ENCODE measurements at places on chromosomes 12 and 14.

GRCh38 chr12:45727980-45728629 is 1.4 kb upstream of the ARID2 start:
- DNase-seq, result no peak

GRCh38 chr12:51954561-51955361 is 3.3 kb downstream of the ACVR1B start:
- no peak for DNase-seq

- DNase-seq, result no peak
Observed at GRCh38 chr12:125340791-125341190, 275.6 kb downstream of the AACS start.

- no peak for DNase-seq
Observed at GRCh38 chr12:632102-632696, 31.0 kb downstream of the NINJ2 start.

- DNase-seq, result no peak
Observed at GRCh38 chr12:112892856-112893255, 13.9 kb upstream of the OAS1 start.

GRCh38 chr14:101961011-101961721 is 3.2 kb upstream of the DYNC1H1 start:
- no peak for DNase-seq

GRCh38 chr12:77001276-77001675 is 64.1 kb downstream of the E2F7 start:
- DNase-seq, result no peak

DNA sequence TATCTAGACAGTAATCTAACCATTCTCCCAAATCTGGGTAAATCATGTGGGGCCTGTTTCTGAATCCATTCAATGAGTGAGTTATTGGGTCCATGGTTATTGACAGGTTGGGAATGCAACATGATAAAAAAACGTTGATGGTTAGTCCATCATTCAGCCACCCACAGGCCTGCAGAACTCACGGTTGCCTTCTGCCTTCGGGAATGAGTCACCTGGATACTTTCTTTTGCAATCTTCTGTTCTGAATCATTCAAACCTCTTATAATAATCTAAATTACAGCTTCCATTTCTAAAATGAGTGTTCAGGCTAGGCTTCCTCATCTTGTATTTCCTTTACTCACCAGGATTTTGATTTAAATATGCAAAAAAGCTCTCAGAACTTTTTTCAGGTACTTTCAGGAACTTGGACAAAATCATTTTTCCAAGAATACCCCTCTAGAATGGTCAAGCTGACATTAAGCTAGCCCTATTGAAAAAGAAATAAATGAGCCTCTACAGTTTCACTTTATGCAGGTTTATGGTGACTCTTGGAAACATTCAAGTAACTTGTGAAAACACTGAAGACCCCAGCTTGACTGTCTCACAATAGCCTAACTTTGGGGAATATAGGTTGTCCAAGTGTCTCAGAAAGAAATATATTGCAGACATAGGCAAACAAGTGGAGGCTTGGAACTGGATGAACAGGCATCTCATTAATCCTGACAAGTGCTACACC is 94.4 kb downstream of the KCNK10 start:
- no peak for DNase-seq

GRCh38 chr14:76872796-76873432 is 46.7 kb downstream of the LRRC74A start:
- DNase-seq, result no peak

- no peak for DNase-seq
Observed at GRCh38 chr12:1532375-1533165, 61.8 kb downstream of the FBXL14 start.

DNA sequence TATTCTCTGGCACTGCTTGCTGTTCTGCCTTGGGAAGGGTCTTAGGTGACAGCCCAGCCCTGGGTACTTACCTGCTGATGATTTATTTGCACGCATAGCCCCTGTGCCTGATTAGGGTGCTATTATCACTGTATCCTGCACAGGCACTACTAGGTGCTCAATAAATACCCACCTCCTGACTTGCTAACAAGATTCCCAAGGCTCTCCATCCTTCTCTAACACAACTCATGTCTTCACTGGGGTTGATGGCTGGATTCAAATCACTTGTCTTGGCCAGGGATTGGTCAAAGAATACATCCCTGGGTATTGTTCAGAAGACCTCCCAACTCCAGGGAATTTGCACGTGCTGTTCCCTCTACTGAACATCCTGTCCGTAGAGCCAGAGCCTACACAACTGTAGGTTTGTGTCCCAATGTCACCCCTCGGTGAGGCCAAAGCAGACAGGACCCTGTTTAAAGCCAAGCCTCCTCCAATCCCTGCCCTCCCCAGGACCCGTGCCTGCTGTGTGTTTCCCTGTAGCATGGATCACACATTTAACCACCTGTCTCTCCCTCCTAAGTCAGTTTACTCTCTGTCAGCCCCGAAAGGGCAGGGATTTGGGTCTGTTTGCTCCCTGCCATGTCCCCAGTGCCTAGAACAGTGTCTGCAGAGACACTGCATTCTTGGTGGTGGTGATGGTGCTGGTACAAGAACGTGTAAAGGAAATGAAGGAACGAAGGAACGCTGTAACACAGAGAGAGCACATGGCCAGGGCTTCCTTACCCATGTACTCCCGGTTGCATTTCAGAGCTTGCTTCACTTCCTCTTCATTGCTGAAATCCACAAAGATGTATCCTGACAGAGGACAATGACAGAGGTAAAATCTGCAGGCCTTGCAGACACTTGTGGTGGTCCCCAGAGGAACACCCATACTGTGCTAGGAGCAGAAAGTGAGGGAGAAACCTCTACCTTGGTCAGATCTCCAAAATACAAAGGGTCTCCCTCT is 16.5 kb downstream of the RBM19 start:
- DNase-seq, result no peak

GRCh38 chr12:39923364-39923763 is 182.5 kb downstream of the SLC2A13 start:
- no peak for DNase-seq

All from esophagus squamous epithelium (tissue), 5 donors.